GM13976 (cell line): ENCODE measurements at places on chromosomes 13 and 19.

GRCh38 chr13:113917594-113918371, 53.9 kb upstream of the GAS6 start:
- no peak for DNase-seq

DNA sequence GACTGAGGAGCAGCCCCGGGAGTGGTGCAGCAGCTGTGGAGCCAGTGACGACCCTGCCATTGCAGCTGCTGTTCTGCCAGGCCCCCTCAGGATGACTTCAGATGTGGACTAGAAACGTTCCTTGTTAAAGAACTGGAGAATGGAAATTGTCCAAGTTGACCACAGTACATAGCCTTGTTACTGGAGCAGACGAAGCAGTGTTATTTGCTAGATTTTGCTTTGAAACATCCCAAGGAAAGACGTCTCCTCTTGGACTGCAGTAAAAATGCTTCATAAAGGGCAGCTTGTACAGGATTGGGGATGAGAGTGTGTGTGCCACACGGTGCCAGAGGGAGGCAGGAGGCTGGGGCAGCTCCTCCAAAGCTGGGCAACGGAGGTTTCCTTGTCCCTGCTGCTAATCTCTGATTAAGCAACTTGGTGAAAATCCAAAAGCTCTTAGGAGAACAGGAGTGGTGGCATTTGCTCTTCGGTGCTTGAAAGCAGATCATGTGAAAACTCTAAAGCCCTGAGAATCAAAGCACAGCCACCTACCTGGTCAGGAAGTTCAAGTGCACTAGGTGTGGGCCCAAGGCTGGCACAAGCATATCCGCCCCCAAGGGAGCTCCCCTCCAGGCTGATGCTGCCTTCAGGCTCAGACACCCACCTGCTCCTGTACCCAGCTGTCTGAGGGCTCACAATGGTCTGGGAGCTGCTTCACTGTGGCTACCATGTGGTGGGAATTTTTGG, 34.5 kb downstream of the SHISA2 start:
- DNase-seq: no peak

- no peak for DNase-seq
These were observed 22.4 kb downstream of the ZNF571 start for GRCh38 chr19:37572203-37572602.

- no peak for DNase-seq
These were observed 809.3 kb downstream of the UQCRFS1 start for GRCh38 chr19:28403690-28404089.

DNA sequence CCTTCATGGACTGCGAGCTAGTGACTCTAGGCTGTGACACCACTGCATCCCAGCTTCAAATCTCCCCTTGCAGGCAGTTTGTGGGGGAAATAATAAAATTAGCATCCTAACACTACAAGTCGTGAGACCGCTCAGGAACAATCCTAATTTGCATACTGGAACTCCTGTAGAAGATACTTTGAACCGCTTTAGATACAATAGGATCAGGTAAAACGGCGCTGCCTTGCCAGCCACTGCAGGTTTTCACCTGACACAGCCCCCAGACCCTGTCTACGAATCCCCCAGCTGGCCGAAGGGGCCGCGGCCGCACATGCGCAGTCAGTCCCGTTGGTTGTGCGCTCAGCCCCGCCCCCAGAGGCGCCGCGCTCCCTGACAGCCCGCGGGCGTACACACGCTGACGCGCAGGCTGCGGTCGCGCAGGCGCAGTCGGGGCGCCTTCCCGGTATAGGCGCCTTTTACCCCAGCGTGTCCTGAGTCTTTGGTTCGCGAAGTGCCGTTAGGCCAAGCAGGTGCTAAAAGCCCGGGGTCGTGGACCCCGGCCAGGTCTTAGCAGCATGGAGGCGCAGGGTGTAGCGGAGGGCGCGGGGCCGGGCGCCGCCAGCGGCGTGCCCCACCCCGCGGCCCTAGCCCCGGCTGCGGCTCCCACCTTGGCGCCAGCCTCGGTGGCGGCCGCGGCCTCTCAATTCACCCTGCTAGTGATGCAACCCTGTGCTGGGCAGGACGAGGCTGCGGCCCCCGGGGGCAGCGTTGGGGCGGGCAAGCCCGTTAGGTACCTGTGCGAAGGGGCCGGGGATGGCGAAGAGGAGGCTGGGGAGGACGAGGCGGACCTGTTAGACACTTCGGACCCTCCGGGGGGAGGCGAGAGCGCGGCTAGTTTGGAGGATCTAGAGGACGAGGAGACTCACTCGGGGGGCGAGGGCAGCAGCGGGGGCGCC, at the start of gene RFXAP:
Gene RFXAP (plus strand): TSS at position 419 of the 935 bp plus-strand sequence. CDS start 136 bp downstream, at position 555.
- DNase-seq: peak; percentile 96
